ENCODE measurements at places on chromosomes 6 and 20.

GRCh38 chr20:46811224-46812084 lies 83.2 kb upstream of the EYA2 start:
- DNase-seq, result no peak

GRCh38 chr6:20028143-20028542 lies 184.1 kb downstream of the MBOAT1 start:
- no peak for DNase-seq

DNA sequence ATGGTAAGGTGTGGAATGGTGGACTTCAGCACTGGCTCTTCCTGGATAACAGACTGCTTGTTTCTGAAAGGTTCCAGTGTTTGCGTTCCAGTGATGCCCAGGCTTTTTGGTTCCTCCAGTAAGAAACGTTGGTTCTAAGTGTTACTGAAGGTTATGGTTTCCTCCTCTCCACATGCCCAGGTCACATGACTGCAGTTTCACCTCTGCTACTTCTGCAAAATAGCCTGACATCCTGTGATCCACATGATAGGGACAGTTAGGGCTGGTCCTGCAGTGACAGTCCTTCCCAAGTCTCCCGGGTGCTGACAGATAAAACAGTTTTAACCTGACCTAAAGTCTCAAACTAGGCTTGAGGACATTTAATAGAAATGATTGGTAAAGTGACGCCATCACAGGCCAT lies 132.2 kb upstream of the CST7 start:
- DNase-seq, result peak; percentile 59

DNA sequence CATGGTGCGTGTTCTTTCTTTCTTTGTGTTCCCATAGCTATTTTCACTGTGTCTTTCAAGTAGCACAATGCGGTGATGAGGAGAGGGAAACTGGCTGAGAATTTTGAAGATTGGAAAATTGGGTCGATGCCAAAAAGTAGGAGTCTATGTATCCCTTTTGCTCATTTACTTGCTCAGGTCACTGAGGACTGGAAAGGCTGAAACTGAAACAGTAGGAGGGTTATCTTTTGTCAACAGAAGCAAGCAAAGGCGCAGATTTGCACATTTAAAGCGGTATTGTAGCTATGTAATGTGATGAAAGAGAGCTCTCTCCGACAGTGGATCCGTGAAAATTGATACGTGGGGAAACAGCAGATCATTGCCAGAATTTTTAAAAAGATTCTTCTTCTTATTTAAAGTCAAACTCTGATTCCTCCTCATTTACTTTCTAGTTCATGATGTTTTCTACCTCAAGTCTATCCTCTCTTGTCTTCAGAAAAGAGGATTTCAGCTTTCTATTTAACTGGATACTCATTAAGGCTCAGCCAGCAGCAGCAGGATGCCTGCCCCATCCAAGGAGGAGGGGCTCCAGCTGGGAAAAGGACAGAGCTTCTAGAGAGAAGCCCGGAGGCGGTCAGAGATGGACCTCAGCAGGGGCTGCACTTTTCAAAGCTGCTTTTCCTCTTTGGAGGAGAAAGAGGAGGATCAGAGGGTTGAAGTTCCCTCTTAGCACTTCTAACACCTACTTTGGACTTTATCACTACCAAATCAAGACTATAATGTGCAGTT lies 15.9 kb upstream of the FYN start:
- no peak for DNase-seq

DNA sequence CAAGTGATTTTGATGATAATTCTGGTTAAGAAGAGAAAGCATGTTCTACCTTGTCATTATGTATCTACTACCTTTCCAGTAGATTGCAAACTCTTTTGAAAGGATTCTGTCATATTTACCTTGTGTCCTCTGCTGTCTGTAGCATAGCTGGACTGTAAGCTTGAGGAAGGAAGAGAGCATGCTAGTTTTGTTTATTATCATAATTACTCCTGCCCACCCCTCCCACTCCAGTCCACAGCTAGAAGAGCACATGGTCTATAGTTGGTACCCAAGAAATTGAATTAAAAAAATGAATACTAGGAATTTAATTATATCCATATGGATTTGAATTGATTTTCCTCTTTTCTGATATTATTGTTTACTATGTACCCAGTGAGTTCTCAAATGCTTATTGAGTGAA lies 40.2 kb downstream of the PDE7B start:
- no peak for DNase-seq

Measured in suppressor macrophage treated with lipopolysaccharide for 1 hour (primary cell).